ENCODE measurements at places on chromosomes 5 and 9. TPM values are rescaled to one million over a fixed set of nuclear protein-coding genes. Genes with fewer than 3 reads are reported as not detected.
A peak's percentile ranks its signal among the peaks of the same experiment; 100 is the strongest.

- DNase-seq: no peak
- no peaks in the 10 kb centered on the region for H3K4me1 ChIP-seq
- no peak overlapping the region for H3K4me3 ChIP-seq
- no peaks in the 10 kb centered on the region for H3K27me3 ChIP-seq
- H3K27ac ChIP-seq: no peak overlapping the region
These were observed 92.7 kb downstream of the COL5A1 start for GRCh38 chr9:134734270-134734669.

DNA sequence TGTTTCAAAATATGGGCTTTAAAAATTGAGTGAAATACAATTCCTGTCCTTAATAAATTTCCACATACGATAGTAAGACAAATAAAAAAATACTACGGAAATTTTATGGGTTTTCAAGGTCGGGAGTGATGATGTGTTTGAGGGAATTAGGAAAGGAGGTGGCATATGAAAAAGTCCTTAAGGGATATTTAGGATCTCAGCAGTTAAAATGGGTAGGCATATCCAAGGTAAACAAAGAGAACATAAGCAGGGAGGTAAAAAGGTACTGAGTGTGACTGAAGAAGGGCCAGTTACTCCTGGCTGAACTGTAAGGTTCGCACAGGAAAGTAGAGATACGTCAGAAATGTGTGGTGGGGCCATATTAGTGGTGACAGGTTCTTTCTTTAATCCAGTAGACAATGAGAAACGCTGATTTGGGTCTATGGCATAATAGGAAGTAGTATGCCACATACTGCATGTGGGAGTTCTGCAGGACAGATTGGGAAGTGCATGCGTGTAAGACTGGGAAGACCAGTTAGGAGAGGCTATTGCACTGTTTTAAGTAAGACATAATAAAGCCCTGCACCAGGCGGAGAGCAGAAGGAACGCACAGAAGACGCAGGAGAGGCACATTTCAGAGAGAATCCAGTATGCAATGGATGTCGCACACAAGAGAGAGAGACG, 937 bp upstream of the HMGCR start:
- H3K4me3 ChIP-seq: peak overlapping the region; percentile 94
- peak overlapping the region; percentile 94 for H3K27ac ChIP-seq
- H3K4me1 ChIP-seq: no peaks in the 10 kb centered on the region
- H3K36me3 ChIP-seq: no peaks in the 10 kb centered on the region
- no peaks in the 10 kb centered on the region for H3K27me3 ChIP-seq
- DNase-seq: no peak

Gene MATR3
- total RNA-seq: 217 TPM

DNA sequence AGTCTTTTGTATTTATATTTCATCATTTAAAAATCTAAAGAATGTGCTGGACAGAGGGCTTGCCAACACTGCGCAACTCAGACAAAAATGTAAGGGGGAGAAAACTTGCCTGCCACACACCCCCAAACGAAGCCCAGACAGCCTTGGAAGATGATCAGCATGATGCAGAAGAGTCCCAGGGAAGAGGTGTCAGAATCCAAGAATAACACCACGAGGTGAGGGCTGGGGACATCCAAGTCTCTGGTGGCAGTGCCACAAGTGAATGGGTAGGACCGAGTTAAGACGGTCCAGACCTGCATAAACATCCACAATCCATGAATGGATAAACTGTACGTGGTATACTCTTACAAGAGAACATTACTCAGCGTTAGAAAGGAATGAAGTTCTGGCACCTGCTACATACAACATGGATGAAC, 10.4 kb downstream of the EPB41L4B start:
- H3K36me3 ChIP-seq: no peaks in the 10 kb centered on the region
- peaks cover 32% of the 10 kb centered on the region for H3K4me1 ChIP-seq
- DNase-seq: no peak
- no peaks in the 10 kb centered on the region for H3K27me3 ChIP-seq
- no peak overlapping the region for H3K27ac ChIP-seq

Gene SLC36A3
- total RNA-seq: not detected

DNA sequence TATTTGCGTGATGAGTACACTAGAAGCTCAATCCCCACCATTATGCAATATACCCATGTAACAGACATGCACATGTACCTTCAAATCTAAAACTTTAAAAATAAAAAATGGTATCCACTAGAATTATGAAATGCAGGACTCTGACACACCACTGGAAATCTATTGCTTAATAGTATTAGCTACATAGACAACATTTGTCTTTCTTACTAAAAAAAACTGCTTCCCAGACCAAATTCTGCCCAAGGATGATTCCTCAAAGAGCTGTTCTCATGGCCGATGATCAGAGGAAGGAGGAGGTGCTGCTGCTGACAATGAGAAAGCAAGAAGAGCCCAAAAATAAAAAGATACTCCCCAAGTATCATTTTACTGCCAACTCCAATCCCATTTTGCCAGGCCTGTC, 67.2 kb downstream of the TTC39B start:
- no peak for DNase-seq
- H3K36me3 ChIP-seq: no peaks in the 10 kb centered on the region
- H3K4me3 ChIP-seq: no peak overlapping the region
- no peak overlapping the region for H3K27ac ChIP-seq

Gene BTNL3
- 7.4 TPM for total RNA-seq

Gene CYSRT1
- total RNA-seq: 1.3 TPM

- H3K27me3 ChIP-seq: no peaks in the 10 kb centered on the region
- no peaks in the 10 kb centered on the region for H3K4me1 ChIP-seq
- no peak for DNase-seq
- H3K27ac ChIP-seq: peak within 1 kb of the TSS; percentile 83
- H3K4me3 ChIP-seq: peak within 1 kb of the TSS; percentile 66
These were observed at the start of gene TPM2 for GRCh38 chr9:35689542-35690293. Gene TPM2 (minus strand): TSS chr9:35689925. CDS start chr9:35689817, 108 bp downstream.

DNA sequence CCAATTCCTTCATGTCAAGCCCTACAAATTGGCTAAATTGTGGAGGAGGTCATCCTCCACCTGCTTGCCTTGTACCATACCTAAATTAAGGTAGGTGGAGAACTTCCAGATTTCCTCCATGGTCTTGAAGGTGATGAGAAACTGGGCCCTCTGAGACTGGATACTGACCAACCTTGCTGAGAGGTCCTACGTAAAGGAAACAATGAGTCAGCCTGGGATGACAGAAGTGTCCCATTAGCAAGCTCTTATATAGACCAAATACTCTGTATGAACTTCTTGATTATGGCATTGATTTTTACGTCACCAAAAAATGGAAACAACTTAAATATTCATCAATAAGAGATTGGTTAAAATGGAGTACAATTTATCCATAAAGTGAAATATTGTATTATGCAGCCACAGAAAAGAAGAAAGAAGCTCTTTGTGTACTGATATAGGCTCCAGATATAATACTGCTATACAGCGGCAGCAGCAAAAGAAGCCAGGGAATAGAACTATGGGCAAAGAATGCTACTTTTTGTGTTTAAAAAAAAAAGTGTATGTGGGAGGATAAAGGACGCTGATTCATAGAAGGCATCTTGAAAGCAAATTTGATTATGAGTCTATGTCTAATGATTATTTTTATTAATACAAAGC, 18.3 kb downstream of the SH3TC2 start:
- no peak overlapping the region for H3K4me3 ChIP-seq
- no peak overlapping the region for H3K27ac ChIP-seq
- no peaks in the 10 kb centered on the region for H3K36me3 ChIP-seq
- H3K4me1 ChIP-seq: no peaks in the 10 kb centered on the region
- DNase-seq: no peak

GRCh38 chr5:103393101-103393754, 134.7 kb downstream of the MACIR start:
- no peaks in the 10 kb centered on the region for H3K36me3 ChIP-seq
- no peaks in the 10 kb centered on the region for H3K27me3 ChIP-seq
- no peak overlapping the region for H3K4me3 ChIP-seq
- DNase-seq: no peak
- H3K27ac ChIP-seq: no peak overlapping the region

GRCh38 chr5:167565189-167565954, 726.1 kb upstream of the WWC1 start:
- no peaks in the 10 kb centered on the region for H3K4me1 ChIP-seq
- no peak overlapping the region for H3K27ac ChIP-seq
- DNase-seq: no peak
- H3K27me3 ChIP-seq: no peaks in the 10 kb centered on the region
- no peaks in the 10 kb centered on the region for H3K36me3 ChIP-seq

DNA sequence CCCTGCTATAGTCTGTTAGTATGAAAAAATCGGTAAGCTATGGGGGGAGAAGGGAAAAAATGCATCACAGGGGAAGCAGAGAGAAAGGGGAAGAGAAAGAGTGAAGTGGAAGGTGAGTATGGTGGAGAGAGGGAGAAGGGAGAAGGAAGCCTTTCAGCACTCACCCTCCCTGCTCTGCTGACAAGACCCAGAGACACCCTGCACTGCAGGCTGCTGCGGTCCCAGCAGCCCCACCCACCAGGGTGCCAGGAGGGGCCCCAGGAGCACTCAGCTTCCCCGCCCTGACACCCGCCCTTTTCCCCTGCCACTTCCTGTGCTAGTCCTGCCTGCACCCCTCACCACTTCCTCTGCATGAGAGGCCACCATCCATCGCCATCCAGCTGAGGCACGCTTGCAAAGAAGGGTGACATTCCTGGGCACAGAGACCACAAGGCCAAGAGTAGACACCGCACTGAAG, 12.7 kb downstream of the STK10 start:
- peaks cover 13% of the 10 kb centered on the region for H3K4me1 ChIP-seq
- peak overlapping the region; percentile 93 for H3K27ac ChIP-seq
- H3K27me3 ChIP-seq: no peaks in the 10 kb centered on the region
- DNase-seq: peak; percentile 95
- no peaks in the 10 kb centered on the region for H3K36me3 ChIP-seq

DNA sequence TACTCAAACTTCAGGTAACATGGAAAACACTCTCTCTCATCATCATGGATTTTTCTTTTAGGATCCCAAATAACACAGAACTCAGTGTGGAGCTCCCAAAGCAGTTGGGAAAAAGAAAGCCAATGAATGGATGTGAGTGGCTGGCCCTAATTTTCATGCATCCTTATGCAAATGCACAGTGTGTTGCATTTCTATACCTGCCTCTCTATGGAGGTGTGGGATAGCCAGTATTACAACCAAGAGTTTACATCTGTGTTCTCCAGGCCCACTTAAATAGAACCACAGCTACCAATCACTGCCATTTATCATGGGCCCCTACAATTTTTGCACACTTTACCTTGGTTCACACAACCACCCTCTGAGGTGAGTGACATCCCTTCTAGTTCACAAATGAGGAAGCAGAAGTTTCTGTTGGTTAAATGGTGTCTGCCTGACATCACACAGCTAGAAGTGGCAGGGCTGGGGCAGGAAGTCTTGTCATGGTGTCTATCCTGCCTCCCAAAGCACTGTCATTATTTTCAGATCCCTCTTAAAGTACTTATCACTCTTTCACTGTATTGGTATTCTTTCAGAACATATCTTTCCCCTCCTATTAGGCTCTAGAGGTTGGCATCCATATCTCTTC, 17.3 kb downstream of the MAMDC2 start:
- H3K4me1 ChIP-seq: no peaks in the 10 kb centered on the region
- H3K27ac ChIP-seq: no peak overlapping the region
- DNase-seq: no peak
- H3K36me3 ChIP-seq: no peaks in the 10 kb centered on the region
- H3K4me3 ChIP-seq: no peak overlapping the region

Gene SH3TC2
- 0.70 TPM for total RNA-seq

- no peak for DNase-seq
- H3K27me3 ChIP-seq: no peaks in the 10 kb centered on the region
- no peak overlapping the region for H3K27ac ChIP-seq
- H3K36me3 ChIP-seq: no peaks in the 10 kb centered on the region
These were observed 226.9 kb downstream of the CEMIP2 start for GRCh38 chr9:71541436-71541835.

DNA sequence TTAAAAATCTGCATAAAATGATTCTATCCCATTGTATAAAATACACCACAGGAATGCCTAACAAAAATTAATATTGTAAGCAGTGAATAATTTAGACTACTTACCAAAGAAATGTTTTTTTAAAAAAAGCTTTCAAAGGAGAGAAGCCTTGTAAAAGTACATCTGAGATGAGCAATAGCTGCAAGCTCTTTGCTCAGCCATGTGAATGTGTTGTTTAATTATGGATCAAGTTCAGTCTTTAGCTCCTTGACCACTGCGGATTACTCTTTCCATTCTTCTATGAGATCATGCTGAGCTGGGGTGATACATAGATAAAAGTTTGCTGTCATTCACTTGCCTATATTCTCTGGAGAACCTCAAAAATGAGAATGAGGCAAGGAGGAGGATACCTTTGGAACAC, 782.4 kb upstream of the ZNF608 start:
- DNase-seq: no peak
- no peak overlapping the region for H3K4me3 ChIP-seq
- H3K4me1 ChIP-seq: no peaks in the 10 kb centered on the region
- no peaks in the 10 kb centered on the region for H3K36me3 ChIP-seq
- H3K27ac ChIP-seq: no peak overlapping the region

Gene INSL4
- not detected for total RNA-seq

Gene UGCG
- total RNA-seq: 57.1 TPM

Gene PRELID2
- 110 TPM for total RNA-seq

DNA sequence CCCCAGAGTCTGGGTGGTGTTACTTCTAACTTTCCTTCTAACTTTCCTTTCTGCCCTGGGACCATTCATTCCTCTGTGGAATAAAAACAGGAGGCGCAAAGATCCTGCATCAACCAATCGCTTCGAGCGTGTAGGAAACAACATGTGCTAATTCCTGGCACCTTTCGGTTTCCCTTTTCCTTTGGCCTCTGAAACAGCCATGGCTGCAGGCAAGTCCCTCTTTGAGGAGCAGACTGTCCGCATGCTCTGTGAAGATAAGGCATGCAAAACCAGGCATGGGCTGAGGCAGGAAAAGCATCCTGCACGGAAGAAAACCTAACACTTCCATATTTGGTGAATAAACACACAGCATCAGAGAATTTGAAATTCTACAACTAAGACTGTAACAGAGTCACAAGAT, 128.3 kb downstream of the HSD17B3 start:
- no peaks in the 10 kb centered on the region for H3K4me1 ChIP-seq
- no peak overlapping the region for H3K27ac ChIP-seq
- H3K36me3 ChIP-seq: no peaks in the 10 kb centered on the region

GRCh38 chr9:134708672-134709038, 67.1 kb downstream of the COL5A1 start:
- no peak for DNase-seq
- peak overlapping the region; percentile 50 for H3K27ac ChIP-seq
- peaks cover 40% of the 10 kb centered on the region for H3K4me1 ChIP-seq
- H3K27me3 ChIP-seq: no peaks in the 10 kb centered on the region
- no peaks in the 10 kb centered on the region for H3K36me3 ChIP-seq
- no peak overlapping the region for H3K4me3 ChIP-seq

DNA sequence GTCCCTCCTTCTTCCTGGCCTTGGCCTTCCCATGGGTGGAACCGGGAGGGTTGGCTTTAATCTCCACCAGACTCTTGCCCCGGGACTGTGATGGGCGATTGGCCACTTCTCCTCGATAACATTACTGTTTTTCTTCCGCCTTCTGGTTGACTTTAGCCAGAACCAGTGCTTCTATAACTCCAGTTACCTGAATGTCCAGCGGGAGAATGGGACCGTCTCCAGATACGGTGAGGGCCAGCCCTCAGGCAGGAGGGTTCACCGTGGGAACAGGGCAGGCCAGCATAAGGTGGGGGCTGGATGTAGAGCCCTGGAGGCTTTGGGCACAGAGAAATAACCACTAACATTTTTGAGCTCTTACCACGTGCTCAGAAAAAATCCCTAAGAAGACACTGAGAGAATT, 967 bp downstream of the ORM2 start:
- H3K4me1 ChIP-seq: no peaks in the 10 kb centered on the region
- no peak overlapping the region for H3K27ac ChIP-seq
- H3K27me3 ChIP-seq: no peaks in the 10 kb centered on the region
- H3K36me3 ChIP-seq: no peaks in the 10 kb centered on the region
- no peak for DNase-seq
- no peak overlapping the region for H3K4me3 ChIP-seq

GRCh38 chr9:94623253-94623652, 16.1 kb downstream of the FBP1 start:
- no peak overlapping the region for H3K4me3 ChIP-seq
- DNase-seq: peak; percentile 74
- H3K27me3 ChIP-seq: no peaks in the 10 kb centered on the region
- no peaks in the 10 kb centered on the region for H3K36me3 ChIP-seq
